Hepatic stellate cell (primary cell): ENCODE measurements at places on chromosomes 4 and X.

DNA sequence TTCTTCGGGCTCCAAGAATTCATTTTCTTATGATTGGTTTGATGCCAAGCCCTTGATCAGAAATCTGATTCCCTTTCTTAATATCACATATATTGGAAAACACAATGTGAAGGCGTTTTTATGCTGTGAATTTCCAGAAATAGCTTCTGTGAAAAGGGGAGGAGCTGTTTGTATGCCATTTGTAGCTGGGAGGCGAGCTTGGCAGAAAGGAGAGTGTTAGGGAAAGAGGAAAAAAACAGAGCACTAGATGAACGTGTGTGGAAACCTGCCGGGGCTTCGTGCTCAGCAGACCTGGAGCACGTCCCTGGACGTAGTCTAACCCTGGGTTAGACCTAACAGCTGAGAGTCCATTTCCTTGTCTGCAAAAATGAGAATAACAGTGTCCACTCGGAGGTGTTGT lies 3.4 kb downstream of the CLCN4 start:
- DNase-seq: no peak

DNA sequence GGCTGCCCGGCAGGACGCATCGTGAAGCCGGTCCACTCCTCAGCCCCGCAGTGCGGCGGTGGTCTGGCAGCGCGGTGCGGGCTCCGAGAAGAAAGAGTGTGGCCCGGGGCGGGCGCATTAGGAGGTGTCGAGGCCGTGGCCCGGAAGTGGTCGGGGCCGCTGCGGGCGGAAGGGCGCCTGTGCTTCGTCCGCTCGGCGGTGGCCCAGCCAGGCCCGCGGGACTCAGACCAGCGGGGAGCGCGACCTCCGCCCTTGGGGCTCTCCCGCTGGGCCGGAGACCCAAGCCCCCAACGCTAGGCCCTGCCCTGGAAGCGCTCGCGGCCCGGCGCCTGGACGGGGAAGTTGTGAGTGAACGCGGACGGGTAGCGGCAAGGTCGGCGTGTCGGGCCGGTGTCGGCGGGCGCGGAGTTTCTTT lies 60.0 kb downstream of the HS3ST1 start:
- DNase-seq: no peak

DNA sequence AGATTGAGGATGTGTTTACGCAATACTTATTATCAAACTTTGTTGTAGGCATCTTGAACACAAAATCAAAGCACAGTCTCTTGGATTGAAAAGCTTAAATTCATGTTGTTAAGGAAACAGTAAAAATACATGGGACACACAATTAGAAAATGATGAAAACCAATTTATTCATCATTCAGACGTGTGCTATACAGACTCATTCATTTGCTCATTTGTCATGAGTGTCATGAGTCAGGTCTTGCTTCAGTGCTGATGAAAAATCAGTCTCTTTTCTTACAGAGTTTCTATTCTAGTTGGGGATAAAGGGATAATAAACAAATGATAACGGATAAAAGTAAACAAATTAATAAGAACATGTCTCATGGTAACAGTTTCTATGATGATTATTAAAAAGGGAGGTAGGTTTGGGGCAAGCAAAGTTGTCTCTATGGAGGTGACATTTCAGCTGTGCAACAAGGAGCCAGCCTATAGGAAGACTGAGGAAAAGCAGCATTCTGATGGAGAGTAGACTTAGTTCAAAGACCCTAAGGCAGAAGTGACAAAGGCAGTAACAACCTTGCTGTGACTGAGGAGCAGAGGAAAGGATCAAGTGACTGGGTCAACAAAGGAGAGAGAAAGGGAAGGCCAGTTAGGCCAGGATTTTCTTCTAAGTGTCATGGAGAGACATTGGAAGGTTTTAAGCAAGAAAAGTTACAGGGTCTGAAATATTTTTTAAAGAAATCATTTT lies 224.0 kb upstream of the HHIP start:
- DNase-seq: no peak

GRCh38 chr4:125736057-125736456 lies 421.3 kb downstream of the FAT4 start:
- no peak for DNase-seq

DNA sequence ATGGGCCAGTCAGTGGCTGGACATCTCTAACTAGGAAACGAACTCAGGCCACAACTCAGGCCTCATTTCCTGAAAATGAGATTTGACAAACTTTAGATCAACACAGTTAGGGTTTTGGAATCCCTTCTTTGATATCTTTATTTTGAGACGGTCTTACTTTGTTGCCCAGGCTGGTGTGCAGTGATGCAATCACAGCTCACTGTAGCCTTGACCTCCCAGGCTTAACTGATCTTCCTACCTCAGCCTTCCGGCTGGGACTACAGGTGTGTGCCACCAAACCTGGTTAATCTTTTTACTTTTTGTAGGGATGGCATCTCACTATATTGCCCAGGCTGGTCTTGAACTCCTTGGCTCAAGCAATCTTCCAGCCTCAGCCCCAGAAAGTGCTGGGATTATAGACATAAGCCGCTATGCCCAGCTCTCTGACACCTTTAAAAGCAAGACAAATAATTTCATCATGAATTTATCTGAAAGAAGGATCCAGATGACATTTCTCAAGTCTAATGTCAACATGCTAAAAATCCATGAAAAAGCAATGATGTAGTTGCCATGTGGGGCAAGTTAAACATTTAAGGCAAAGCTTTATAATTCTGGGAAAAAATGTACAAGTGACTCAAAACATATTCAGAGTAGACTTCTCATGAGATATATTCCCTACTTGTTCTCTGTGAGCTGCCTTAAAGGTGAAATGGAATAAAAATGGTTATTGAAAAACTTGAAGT lies 89.1 kb upstream of the CBR4 start:
- no peak for DNase-seq

DNA sequence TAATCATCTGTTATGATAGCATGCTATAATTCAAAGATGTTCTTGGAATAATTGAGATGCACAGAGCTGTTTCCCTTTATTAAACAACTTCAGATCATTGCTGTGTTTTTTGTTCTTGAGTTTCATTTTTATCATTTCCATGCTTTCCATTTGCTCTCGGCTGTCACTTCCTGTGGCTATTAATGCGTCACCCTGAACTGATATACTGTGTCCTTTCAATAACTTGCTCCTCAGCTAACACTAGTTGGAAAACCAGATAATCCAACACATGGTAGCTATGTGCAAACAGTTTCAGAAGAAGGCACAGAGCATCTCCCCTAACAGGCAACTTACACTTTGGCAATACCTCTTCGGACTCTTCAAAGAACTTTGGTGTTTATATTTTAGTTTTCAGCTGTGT lies 376.0 kb downstream of the GBA3 start:
- no peak for DNase-seq

- no peak for DNase-seq
These were observed 7.5 kb upstream of the BCOR start for GRCh38 chrX:40104985-40105834.

DNA sequence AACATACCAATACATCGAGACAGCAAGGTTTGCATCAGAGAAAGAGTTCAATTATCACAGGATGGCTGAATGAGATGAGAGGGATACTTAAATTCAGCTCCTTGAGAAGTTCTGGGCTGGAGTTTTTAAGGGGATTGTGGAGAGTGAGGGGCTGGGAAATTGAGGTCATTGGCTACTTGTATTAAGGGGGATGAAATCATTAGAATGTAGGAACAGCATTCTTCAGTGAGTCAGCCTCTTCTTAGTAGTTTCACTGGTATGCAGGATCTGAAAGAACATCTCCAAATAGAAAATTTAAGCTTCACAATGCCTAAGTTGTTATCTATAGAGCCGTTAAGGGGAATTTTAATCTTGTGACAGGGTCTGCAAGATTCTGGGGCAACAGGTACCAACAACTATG lies 211.6 kb upstream of the TAPT1 start:
- no peak for DNase-seq

GRCh38 chr4:47494124-47494430 lies 9.0 kb downstream of the ATP10D start:
- DNase-seq: no peak

- peak; percentile 50 for DNase-seq
These were observed 4.7 kb downstream of the FAM120C start for GRCh38 chrX:54178100-54178940.

DNA sequence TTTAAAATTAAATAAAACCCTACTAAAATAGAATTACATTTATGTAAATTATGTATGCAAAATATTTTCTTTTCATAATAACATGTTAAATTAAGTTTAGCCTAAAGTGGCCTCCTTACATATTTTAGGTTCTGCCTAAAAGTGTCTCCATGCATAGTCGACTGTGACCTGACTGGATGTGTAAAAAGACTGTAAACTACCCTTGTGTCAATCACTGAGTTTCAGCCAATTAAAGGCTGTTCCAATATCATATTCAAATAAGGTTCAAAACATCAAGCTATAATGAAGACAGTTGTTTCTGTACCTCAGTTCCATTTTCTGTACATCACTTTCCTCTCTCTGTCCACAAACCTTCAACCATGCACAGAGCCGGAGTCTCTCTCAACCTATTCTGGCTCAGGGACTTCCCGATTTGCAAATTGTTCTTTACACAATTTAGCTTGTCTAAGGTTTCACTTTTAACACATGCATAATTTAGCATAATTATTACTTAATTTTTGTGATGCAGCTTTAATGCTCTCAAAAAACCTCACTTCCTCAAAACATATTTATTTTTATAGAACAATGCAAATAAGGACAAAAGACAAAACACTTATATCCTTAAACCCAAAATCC lies 60.1 kb downstream of the SH3RF1 start:
- no peak for DNase-seq

DNA sequence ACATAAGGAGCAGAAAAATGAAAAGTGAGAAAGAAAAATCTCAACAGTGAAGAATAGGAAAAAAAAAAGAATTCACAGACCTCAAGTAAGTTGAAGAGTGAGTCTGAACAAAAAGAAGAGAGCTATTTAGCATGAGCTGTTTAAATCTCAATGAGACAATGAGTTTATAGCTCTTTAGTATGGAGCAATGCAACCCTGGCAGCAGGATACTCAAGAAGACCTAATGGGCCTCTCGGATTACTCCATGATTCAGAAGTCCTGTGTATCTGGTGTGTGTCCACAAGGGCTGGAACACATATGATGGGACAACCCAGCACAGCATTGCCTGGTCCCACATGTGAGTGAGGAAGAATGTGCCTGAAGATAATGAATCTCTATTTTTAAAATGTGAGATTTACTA lies 563.1 kb upstream of the INTU start:
- DNase-seq: no peak

DNA sequence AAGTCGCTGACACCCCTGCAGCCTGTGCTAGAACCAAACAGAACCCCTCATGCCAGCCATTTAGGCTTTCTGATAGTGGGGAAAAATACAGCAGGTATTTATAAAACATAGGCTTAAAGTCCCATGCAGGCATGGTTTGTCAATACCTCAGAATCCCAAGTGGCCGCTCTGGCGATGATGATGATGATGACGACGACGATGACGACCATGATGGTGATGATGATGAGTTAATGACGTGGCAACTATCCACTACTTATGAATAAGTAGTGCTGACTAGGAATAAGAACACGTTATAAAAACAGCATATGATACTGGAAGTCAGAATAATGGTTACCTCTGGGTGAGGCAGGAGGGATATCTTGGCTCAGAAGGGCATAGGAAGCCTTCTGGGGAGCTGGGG lies 18.0 kb downstream of the CCDC149 start:
- no peak for DNase-seq

GRCh38 chrX:66634272-66634671 lies 4.6 kb downstream of the EDA2R start:
- no peak for DNase-seq

DNA sequence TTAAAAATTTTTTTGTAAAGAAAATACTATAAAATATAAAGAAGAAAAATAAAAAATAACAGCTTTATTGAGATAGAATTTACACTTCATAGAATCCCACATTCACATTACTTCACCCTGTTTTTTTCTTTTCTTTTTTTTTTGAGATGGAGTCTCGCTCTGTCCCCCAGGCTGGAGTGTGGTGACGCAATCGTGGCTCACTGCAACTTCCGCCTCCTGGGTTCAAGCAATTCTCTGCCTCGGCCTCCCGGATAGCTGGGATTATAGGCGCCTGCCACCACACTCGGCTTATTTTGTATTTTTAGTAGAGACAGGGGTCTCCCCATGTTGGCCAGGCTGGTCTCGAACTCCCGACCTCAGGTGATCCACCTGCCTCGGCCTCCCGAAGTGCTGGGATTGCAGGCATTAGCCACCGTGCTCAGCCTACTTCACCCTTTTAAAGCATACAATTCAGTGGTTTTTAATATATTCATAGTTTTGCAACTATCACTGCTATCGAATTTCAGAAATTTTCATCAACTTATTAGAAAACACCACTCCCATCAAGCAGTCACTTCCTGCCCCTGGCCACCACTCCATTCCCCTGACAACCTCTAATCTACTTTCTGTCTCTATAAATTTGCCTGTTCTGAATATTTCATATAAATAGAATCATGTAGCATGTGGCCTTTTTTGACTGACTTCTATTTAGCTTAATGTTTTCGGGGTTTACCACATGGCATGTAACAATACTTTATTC lies 48.7 kb downstream of the TMEM131L start:
- no peak for DNase-seq

DNA sequence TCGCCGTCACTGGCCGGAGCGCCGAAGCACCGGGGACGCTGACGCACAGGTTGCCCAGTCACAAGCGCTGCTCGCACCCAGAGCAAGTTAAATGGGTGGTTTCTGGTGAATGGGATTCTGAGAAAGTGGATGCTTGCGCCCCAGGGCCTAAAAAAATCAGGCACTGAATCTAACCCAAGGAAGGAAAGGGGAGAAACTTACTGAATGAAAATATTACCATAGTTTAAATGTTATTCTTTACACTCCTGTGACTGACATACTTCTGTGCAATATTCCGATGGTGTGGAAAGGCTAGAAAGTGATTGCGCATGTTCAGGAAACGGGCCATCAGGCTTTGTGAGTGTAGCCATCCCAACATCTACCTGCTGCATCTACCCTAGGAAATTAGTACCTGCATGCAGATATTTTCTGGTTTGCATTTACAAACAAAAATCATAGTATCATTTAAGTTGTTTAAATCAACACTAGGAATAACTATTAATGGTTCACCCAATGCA lies 838 bp upstream of the ABCG2 start:
- DNase-seq: peak; percentile 18
